Muscle of back (tissue), 13 donors: ENCODE measurements at places on chromosomes 4 and X. TPM values are rescaled to one million over a fixed set of nuclear protein-coding genes. Genes with fewer than 3 reads are reported as not detected.

Gene GPRIN3
- 4.6 TPM for polyA plus RNA-seq

Gene CXorf51A
- not detected for polyA plus RNA-seq

Gene PAGE1
- not detected for polyA plus RNA-seq

Gene ATP2B3
- polyA plus RNA-seq = 0.76 TPM

Gene PLCXD1
- polyA plus RNA-seq = 13.8 TPM

Gene POU3F4
- polyA plus RNA-seq = not detected

Gene SSX1
- polyA plus RNA-seq = not detected

Gene STPG2
- polyA plus RNA-seq = not detected

Gene NSD2
- 54.5 TPM for polyA plus RNA-seq

Gene IL2RG
- 18.0 TPM for polyA plus RNA-seq

DNA sequence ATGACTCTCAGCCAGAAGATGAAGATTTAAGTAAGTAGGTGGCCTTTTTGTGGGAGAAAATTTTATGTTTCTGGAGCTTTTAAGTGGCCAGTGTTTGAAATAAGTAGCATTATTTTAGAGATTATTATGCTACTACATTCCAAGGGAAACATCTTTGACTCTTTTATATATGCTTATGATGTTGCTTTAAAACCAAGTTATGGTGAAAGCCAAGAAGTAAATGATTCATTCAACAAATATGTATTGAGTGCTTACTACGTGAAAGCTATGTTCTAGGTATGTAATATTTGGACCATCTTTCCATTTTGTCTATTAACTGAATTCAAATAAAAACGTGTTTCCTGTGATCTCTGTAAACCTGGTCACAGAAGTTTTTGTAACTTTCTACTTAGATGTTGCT is 58.3 kb downstream of the ZFX start:
- peak; percentile 5 for DNase-seq

DNA sequence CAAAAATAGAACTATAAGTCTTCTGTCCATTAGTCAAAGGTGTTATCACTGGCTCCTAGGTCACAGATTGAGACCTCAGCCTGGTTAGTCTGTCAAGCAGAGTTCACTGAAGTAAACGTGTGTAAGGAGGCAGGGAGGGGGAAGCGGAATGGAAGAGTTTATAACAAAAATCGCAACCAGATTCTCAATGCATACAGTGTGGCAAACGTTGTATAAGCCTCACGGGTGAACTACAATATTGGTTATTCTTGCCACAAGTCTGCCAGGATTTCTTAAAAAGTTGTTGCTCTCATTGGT is 114.8 kb downstream of the AMELX start:
- no peak for DNase-seq

- no peak for DNase-seq
These were observed 1756.0 kb downstream of the C4orf33 start for GRCh38 chr4:130851932-130852331.

- DNase-seq = no peak
These were observed 176.5 kb upstream of the DKK2 start for GRCh38 chr4:107212565-107212964.

DNA sequence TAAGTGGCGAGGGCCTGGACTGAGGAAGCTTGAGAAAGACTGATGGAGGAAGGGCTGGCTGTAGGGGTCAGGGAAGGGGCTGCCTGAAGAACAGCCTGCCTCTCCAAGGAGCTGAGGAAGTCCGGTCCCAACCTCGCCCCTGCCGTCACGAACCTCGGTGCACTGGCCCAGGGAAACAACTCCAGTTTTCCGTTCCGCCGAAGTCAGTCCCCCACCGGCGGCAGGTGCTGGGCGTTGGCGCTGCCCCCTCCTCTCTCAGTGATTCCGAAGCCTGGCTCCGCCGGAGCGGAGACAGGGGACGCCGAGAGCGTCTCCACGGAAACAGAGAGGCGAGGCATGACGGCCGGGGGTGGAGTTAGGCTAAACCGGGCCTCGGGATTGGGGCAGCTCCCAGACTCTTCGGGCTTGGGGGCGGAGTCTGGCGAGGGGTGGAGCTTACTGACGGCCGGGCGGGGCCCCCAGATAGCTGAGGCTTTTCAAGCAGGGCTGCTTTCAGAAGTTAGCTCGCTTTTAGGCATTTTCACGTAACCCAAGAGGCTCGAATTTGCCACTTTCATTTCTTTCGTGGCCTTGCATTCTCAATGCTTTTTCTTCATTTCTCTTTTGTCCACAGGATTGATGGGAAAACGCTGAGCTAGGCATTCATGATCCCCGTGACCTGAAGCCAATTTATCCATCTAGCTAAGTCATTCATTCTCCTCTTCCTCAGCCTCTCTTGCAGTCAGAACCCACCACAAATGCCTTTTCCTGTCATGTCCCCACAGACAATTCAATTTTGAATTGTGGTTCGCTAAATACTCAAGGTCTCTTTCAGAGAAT is at the start of gene TTC29:
Gene TTC29, minus strand, starts transcription at position 309 of the 819 bp plus-strand sequence. CDS start 5,969 bp downstream, outside the sequence.
- DNase-seq = peak; percentile 92

DNA sequence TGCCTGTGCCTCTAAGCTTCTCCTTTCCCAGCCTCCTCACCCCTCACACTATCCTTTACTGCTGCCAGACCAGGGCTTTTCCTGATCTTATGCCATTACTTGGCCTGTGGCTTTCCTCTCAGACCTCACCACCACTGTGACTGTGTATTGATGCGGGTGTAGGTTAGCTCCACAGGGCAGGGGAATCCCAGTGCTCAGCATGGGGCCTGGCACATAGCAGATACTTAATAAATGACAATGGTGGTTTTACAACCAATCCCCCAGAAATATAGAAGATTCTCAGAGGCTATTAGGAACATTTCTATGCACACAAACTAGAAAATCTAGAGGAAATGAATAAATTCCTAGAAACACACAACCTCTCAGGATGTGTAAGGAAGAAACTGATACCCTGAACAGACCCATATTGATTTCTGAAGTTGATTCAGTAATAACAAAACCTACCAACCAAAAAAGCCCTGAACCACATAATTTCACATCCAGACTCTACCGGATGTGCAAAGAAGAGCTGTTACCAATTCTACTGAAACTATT is 129.6 kb upstream of the QRFPR start:
- DNase-seq = no peak

GRCh38 chrX:135421932-135422809 is at the start of gene SMIM10L2A:
SMIM10L2A (plus strand) TSS chrX:135421944; CDS start chrX:135422132, 188 bp downstream.
- peak; percentile 24 for DNase-seq

GRCh38 chr4:2065106-2065930 is 6.2 kb downstream of the NAT8L start:
- DNase-seq = no peak

DNA sequence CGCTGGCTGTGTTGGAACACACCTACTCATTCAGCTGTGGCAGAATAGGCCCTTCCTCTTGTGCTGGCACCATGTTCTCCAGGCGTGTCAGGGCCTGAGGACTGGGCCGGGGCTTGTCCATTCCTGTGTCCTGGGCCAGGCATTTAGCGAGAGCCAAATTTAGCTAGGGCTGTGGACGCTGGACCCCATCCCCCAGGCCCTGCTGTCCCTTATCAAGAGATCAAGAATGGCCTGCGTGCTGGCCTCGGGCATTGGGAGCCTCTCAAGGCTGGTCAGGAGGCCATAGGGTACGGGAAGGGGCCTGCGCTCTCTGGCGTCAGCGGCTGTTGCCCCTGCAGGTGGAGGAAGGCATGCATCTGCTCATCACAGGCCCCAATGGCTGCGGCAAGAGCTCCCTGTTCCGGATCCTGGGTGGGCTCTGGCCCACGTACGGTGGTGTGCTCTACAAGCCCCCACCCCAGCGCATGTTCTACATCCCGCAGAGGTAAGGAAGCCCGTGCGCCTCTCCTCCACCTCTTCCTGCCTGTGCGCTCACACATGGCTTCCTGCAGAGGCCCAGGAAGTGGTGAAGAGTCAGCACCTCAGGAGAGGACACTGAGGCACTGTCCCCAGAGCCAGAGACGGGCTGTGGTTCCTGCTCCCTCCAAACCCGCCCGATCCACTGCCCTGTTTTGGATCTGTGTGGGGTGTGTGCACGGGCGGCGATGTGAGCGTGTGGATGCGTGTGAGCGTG is 15.3 kb downstream of the ABCD1 start:
- DNase-seq = no peak

GRCh38 chr4:122476126-122476525 is 19.6 kb upstream of the IL2 start:
- no peak for DNase-seq

- DNase-seq = no peak
These were observed 54.0 kb upstream of the AFAP1 start for GRCh38 chr4:7993671-7994070.

GRCh38 chr4:54271464-54271863 is 42.4 kb downstream of the PDGFRA start:
- DNase-seq = no peak
